Activated T-helper 2 cell treated with anti-CD3 and anti-CD28 coated beads, Interferon-gamma antibody, Interleukin-2, Interleukin-4, amounts not matched to agents 10 μg/mL and 5 μg/mL and 100 μg/mL, durations not matched to agents 14 hours and 24 hours and 36 hours (primary cell): ENCODE measurements at places on chromosomes 11 and 22.

GRCh38 chr22:34294986-34295385, 374.7 kb upstream of the LARGE1 start:
- no peaks in the 10 kb centered on the region for H3K4me1 ChIP-seq
- no peak overlapping the region for H3K27ac ChIP-seq
- DNase-seq, result no peak
- H3K36me3 ChIP-seq, result no peaks in the 10 kb centered on the region

GRCh38 chr11:126697936-126698335, 302.6 kb downstream of the KIRREL3 start:
- DNase-seq, result no peak
- H3K4me3 ChIP-seq, result no peak overlapping the region
- H3K27ac ChIP-seq, result no peak overlapping the region
- H3K27me3 ChIP-seq, result no peaks in the 10 kb centered on the region
- no peaks in the 10 kb centered on the region for H3K4me1 ChIP-seq
- no peaks in the 10 kb centered on the region for H3K36me3 ChIP-seq

GRCh38 chr11:130141561-130142341, 17.8 kb upstream of the ST14 start:
- H3K27me3 ChIP-seq, result no peaks in the 10 kb centered on the region
- DNase-seq, result no peak
- no peak overlapping the region for H3K27ac ChIP-seq
- no peak overlapping the region for H3K4me3 ChIP-seq
- H3K36me3 ChIP-seq, result peaks cover 3% of the 10 kb centered on the region

GRCh38 chr11:118106789-118107335, 20.1 kb upstream of the SMIM35 start:
- H3K4me3 ChIP-seq, result no peak overlapping the region
- DNase-seq, result no peak
- peaks cover 17% of the 10 kb centered on the region for H3K27me3 ChIP-seq
- no peak overlapping the region for H3K27ac ChIP-seq

DNA sequence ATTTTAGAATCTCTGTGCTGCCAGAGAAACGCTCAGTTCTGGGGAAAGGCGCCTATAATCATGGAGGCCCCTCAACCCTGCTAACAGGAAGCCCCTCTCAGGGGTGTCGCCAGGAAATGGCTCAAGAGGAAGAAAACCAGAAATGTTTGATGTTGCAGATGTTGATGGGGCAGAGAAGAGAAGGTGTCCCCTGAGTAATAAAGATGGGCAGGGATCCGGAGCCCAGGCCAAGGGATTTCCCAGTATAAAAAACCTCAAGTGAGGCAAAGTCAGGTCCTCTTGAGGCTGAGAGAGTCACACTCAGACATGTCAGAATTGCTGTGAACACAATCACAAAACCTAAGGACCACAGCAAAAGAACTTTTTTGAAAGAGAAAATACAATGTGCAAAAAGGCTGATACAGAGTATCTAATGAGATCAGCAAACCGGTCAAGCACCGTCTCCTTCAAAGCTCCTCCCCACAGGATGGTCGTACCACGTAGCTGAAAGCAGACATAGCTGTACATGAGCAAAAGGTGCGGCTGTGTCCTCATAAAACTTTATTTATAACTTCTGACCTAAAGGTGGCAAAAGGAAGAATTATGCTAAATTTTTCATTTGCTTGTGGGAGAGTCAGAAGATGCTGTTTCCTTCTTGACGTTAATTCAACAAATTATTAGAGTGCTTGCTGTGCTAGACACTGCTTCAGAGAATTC, 12.2 kb downstream of the MOV10L1 start:
- no peak for DNase-seq
- no peak overlapping the region for H3K27ac ChIP-seq
